Upper lobe of left lung (tissue), 6 donors: ENCODE measurements at places on chromosomes 6 and 20. TPM values are rescaled to one million over a fixed set of nuclear protein-coding genes. Genes with fewer than 3 reads are reported as not detected.

SIRPG gene
- not detected for total RNA-seq

- H3K36me3 ChIP-seq, result no peaks in the 10 kb centered on the region
- no peaks in the 10 kb centered on the region for H3K27me3 ChIP-seq
Observed at GRCh38 chr20:37686762-37687477, 6.9 kb upstream of the CTNNBL1 start.

EEF1A2 gene
- total RNA-seq, result 0.61 TPM

DNA sequence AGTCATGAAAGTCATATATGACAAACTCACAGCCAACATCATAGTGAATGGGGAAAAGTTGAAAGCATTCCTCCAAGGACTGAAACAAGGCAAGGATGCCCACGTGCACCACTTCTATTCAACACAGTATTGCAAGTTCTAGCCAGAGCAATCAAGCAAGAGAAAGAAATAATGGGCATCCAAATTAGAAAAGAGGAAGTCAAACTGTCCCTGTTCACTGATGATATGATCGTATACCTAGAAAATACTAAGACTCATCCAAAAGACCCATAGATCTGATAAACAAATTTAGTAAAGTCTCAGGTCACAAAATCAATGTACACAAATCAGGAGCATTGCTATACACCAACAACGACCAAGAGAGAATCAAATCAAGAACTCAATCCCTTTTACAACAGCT is 41.2 kb downstream of the RPP21 start:
- no peak overlapping the region for H3K4me3 ChIP-seq
- H3K27ac ChIP-seq, result no peak overlapping the region
- H3K36me3 ChIP-seq, result no peaks in the 10 kb centered on the region

- no peaks in the 10 kb centered on the region for H3K4me1 ChIP-seq
- peak; percentile 12 for DNase-seq
- H3K4me3 ChIP-seq, result no peak overlapping the region
- H3K27me3 ChIP-seq, result no peaks in the 10 kb centered on the region
- H3K27ac ChIP-seq, result no peak overlapping the region
Observed at GRCh38 chr20:826695-827323, 6.7 kb upstream of the FAM110A start.

GRCh38 chr6:37251211-37251780 is 6.3 kb upstream of the TBC1D22B start:
- H3K36me3 ChIP-seq, result no peaks in the 10 kb centered on the region
- no peaks in the 10 kb centered on the region for H3K27me3 ChIP-seq
- no peak for DNase-seq
- no peak overlapping the region for H3K4me3 ChIP-seq
- H3K4me1 ChIP-seq, result no peaks in the 10 kb centered on the region

RAB32 gene
- total RNA-seq, result 50.6 TPM

DNA sequence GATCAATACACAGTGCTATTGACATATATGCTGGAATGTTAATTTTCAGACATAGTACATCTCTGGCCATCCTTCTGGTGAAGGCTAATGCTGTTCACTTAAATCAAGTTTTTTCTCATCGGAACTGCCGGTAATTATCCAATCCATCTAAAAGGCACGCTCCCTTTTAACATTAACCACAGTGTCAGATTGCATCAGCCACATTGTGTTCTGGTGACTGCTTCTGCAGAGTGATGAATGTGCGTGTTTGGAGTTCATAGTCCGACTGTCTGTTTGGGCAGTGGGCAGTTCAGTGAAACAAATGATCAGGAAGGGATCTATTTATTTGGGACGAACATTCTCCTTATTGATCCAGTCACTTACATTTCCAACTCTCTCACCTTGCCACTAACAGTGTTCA is 49.5 kb downstream of the SOBP start:
- H3K4me3 ChIP-seq, result no peak overlapping the region
- no peak overlapping the region for H3K27ac ChIP-seq

GRCh38 chr6:137637121-137637520 is 142.9 kb upstream of the OLIG3 start:
- H3K27me3 ChIP-seq, result no peaks in the 10 kb centered on the region
- no peaks in the 10 kb centered on the region for H3K36me3 ChIP-seq
- peaks cover 6% of the 10 kb centered on the region for H3K4me1 ChIP-seq
- peak overlapping the region; percentile 64 for H3K27ac ChIP-seq
- no peak overlapping the region for H3K4me3 ChIP-seq

PTCRA gene
- total RNA-seq, result 3.3 TPM

DNA sequence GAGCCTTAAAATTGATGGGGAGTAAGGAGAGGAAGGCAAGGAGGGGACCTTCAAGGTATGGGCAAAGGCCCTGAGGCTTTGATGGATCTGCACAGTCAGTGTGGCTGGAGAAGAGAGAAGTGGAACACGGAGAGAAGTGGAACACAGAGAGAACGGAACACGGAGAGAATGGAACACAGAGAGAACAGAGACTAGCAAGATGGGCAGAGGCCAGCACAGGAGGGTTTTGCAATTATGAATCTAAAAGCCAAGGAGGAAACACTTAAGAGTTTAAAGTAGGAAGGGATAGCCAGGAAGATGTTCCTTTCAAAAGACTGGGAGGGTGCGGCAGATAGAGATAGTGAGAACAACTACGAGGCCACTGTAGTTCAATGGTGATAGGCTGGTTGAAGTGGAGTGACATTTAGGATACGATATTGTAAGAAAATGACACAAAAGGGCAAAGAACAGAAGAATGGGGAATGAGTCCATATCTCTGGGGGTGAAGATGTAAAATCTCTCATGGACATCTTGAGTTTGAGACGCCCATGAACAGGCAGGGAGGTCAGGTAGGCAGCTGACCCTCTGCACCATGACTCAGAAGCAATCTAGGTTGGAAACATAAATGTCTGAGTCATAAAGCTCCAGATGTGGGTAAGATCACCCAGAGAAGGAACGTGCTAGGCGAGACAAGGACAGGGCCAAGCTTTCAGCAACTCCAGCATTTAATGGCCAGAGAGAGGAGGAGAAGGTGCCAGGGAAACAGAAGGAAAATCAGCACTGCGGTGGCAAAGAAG is 25.4 kb downstream of the ZMYND8 start:
- H3K4me1 ChIP-seq, result peaks cover 40% of the 10 kb centered on the region
- H3K36me3 ChIP-seq, result no peaks in the 10 kb centered on the region
- H3K4me3 ChIP-seq, result no peak overlapping the region
- no peak for DNase-seq

CALHM4 gene
- not detected for total RNA-seq

DNA sequence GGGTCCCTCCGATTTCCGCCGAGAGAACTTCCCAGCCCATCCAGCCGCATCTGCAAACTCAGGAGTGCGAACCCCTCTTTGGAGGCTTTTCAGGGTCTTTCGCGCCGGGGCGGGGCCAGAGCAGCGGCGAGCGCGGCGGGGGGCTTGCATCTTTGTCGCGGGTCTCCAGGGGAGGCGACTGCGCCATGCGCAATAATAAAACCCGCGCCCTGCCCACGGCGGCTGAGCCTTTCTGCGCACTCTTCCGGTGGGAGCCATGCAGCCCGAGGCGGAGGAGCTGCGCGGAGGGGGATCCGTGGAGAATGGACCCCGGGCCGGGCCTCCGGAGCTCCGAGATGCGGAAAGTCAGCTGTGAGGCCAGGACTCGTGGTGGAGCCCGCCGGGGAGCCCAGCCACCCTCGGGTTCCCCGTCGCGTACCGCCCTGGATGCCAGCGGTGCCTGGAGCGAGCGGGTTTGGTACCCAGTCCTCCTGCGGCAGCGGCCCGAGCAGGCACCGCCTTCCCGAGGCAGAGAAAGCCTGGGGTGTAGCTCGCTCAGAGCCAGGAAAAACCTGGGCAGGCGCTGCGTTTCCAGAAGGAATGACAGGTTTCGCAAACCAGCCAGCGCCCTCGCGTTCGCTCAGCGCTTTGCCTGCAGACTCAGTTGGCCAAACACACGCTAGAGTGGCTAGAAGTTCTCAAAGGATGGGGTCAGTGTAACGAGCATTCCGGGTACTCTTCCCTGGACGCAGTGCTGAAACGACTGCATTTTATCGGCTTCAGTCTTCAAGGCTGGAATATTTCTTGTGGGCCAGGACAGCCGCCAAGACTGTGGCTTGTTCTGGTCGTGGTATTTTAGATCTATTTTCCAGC is 1.2 kb downstream of the AKAP12 start:
- H3K36me3 ChIP-seq, result no peaks in the 10 kb centered on the region
- H3K4me3 ChIP-seq, result peak overlapping the region; percentile 72
- peaks cover 4% of the 10 kb centered on the region for H3K4me1 ChIP-seq
- peak; percentile 31 for DNase-seq
- peaks cover 9% of the 10 kb centered on the region for H3K27me3 ChIP-seq

IRAK1BP1 gene
- 5.2 TPM for total RNA-seq

GRCh38 chr6:56708810-56709597 is 66.3 kb upstream of the DST start:
- peaks cover 6% of the 10 kb centered on the region for H3K4me1 ChIP-seq
- H3K27ac ChIP-seq, result peak overlapping the region; percentile 25
- no peak overlapping the region for H3K4me3 ChIP-seq
- H3K27me3 ChIP-seq, result no peaks in the 10 kb centered on the region

WFDC5 gene
- not detected for total RNA-seq

- no peaks in the 10 kb centered on the region for H3K27me3 ChIP-seq
- H3K36me3 ChIP-seq, result peaks cover 40% of the 10 kb centered on the region
- H3K4me1 ChIP-seq, result no peaks in the 10 kb centered on the region
- H3K27ac ChIP-seq, result no peak overlapping the region
- H3K4me3 ChIP-seq, result no peak overlapping the region
- no peak for DNase-seq
Observed at GRCh38 chr6:17640477-17640917, 40.4 kb downstream of the FAM8A1 start.

GRCh38 chr6:169371344-169372127 is 117.9 kb upstream of the THBS2 start:
- H3K27me3 ChIP-seq, result no peaks in the 10 kb centered on the region
- H3K4me1 ChIP-seq, result no peaks in the 10 kb centered on the region
- H3K36me3 ChIP-seq, result no peaks in the 10 kb centered on the region
- DNase-seq, result peak; percentile 52

DNA sequence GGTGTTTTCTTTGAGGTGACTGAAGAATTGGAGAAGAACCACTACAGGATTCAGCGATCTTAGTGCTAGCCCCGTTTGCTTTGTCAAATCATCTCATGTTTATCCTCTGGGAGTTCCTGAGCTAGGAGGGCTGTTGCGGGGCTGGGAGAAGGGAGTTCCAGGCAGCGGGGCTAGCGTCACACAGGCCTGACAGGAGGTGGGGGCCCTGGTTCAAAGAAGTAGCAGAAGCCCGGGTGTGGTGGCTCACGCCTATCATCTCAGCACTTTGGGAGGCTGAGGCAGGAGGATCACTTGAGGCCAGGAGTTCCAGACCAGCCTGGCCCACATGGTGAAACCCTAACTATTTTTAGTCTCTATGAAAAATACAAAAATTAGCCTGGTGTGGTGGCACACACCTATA is 33.2 kb upstream of the SULF2 start:
- H3K4me3 ChIP-seq, result no peak overlapping the region
- DNase-seq, result no peak
- no peak overlapping the region for H3K27ac ChIP-seq

DNA sequence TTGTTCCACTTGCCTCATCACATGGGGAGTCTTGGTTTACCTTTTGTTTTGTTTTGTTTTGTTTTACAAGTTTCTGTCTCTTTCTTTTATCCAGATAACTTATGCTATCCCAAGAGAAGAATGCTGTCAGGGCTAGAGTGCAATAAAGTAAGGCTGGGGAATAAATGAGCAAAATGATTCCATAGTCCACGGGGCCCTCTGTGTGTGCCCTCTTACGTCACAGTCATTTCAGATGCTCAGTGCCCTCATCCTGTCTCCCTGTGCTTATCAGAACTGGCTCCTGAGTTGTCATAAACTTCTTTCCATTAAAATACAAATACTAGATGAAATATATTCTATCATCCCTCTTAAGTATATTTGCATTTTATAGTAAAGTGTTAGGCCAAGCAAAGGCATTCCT is 30.8 kb upstream of the ENPP1 start:
- H3K27me3 ChIP-seq, result no peaks in the 10 kb centered on the region
- no peaks in the 10 kb centered on the region for H3K4me1 ChIP-seq
- H3K4me3 ChIP-seq, result no peak overlapping the region
- no peak for DNase-seq
- H3K27ac ChIP-seq, result no peak overlapping the region

- H3K4me3 ChIP-seq, result no peak overlapping the region
- no peaks in the 10 kb centered on the region for H3K27me3 ChIP-seq
- H3K4me1 ChIP-seq, result peaks cover 11% of the 10 kb centered on the region
- H3K36me3 ChIP-seq, result no peaks in the 10 kb centered on the region
- H3K27ac ChIP-seq, result no peak overlapping the region
- no peak for DNase-seq
Observed at GRCh38 chr6:148703900-148704299, 42.9 kb upstream of the UST start.
